ENCODE measurements at places on chromosomes 2 and 18. TPM values are rescaled to one million over a fixed set of nuclear protein-coding genes. Genes with fewer than 3 reads are reported as not detected.

GCG gene
- total RNA-seq, result not detected

PCARE gene
- total RNA-seq, result not detected

SF3B1 gene
- total RNA-seq, result 390 TPM

MC2R gene
- total RNA-seq, result not detected

SERPINB12 gene
- total RNA-seq, result not detected

MLPH gene
- total RNA-seq, result 16.1 TPM

SLC4A3 gene
- total RNA-seq, result 1.3 TPM

WDR33 gene
- 45.8 TPM for total RNA-seq

HJURP gene
- not detected for total RNA-seq

B4GALT6 gene
- 2.7 TPM for total RNA-seq

HS6ST1 gene
- 17.0 TPM for total RNA-seq

TUBB6 gene
- 434 TPM for total RNA-seq

LOXHD1 gene
- 0.85 TPM for total RNA-seq

RESP18 gene
- not detected for total RNA-seq

LOXL3 gene
- total RNA-seq, result 5.2 TPM

HK2 gene
- 30.6 TPM for total RNA-seq

MEP1B gene
- total RNA-seq, result not detected

ERBB4 gene
- 0.75 TPM for total RNA-seq

PIEZO2 gene
- total RNA-seq, result 0.85 TPM

NFATC1 gene
- 10.0 TPM for total RNA-seq
